ENCODE measurements at places on chromosomes 5 and 9. TPM values are rescaled to one million over a fixed set of nuclear protein-coding genes. Genes with fewer than 3 reads are reported as not detected.

The MED22 gene
- 17.8 TPM for total RNA-seq

The RPL37 gene
- 3,168 TPM for total RNA-seq

The PRLR gene
- 0.33 TPM for total RNA-seq

The REEP2 gene
- 14.4 TPM for total RNA-seq

The HMMR gene
- 1.3 TPM for total RNA-seq

The RNF208 gene
- 0.33 TPM for total RNA-seq

The WDR31 gene
- total RNA-seq, result 4.0 TPM

The CCDC192 gene
- total RNA-seq, result not detected

The IL31RA gene
- total RNA-seq, result 2.6 TPM

The ACOT12 gene
- total RNA-seq, result 2.0 TPM

The HTR4 gene
- total RNA-seq, result not detected

The KCNT1 gene
- not detected for total RNA-seq

The DBH gene
- not detected for total RNA-seq

The FAM169A gene
- total RNA-seq, result 1.2 TPM

The PCSK5 gene
- 4.8 TPM for total RNA-seq

The SPINK6 gene
- not detected for total RNA-seq

The IFNA2 gene
- not detected for total RNA-seq

The LRRC70 gene
- total RNA-seq, result 1.3 TPM

The SCGB3A2 gene
- total RNA-seq, result not detected

The LPAR1 gene
- total RNA-seq, result 222 TPM

The PCDHGA10 gene
- 10.2 TPM for total RNA-seq

The PLAC8L1 gene
- not detected for total RNA-seq

The INSL6 gene
- not detected for total RNA-seq

The IL5 gene
- total RNA-seq, result not detected

The CTSV gene
- total RNA-seq, result under 0.01 TPM

The GPR150 gene
- total RNA-seq, result 0.33 TPM

The PITX1 gene
- total RNA-seq, result 3.1 TPM

The NTNG2 gene
- total RNA-seq, result 2.1 TPM
